ENCODE measurements at places on chromosomes 7 and 10.

DNA sequence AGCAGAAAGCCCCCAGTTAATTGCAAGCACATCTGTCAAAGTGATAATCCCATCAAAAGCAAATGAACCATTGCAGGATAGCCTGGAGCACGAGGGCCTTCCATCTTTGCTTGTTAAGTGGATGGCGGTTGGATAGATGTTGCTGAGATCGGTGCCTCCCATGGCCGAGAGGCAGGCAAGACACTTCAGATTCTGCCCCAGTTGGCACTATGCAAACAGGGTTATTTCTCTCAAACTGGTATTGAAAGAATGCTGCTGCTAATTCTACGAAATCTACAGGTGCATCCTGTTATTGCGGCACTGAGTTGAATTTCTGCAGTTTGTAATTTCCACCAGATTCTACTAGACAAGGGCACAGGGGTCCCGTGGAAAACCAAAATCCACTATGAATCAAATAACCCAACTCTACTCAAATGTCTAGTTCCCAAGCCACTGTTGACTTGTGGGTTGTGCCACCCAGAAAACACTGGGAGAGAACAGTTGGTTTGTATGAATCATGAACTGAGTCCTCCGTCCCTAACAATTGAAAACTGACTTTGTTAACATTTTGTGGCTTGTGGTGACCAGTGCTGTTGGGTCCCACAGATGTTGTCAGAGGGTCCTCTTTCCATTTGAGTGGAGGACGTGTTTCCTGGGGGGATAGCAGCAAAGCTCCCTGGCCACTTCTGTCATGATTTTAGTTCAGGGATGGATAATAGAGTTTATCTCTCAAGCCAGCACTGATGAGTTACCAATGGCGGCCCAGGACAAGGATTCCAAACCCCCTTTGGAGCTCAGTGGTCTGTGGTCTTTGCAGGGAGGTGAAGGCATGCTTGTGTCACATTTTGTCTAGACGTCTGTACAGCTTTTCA, 7.1 kb upstream of the IL2RA start:
- DNase-seq = no peak

- no peak for DNase-seq
These were observed 4.9 kb downstream of the HKDC1 start for GRCh38 chr10:69224862-69225657.

DNA sequence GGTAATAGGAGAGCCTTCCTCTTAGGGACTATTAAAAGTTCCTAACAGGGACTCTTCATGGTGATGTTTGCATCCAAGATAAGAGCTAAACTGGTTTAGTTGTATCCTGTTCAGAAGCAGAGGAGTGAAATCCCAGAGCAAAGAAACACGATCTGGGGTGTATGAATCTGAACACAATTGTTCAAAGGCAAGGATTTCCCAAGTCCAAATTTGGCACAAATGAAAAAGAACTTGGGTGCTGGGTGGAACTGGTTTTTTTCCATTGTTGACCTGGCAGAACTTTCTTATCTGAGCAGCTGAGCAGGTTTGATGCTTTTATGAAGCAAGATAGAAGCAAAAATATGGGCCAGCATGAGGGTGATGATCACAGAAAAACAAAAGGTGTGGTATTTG, 6.0 kb downstream of the AGFG2 start:
- no peak for DNase-seq

GRCh38 chr10:116171505-116171904, 101.5 kb downstream of the GFRA1 start:
- no peak for DNase-seq

- DNase-seq = no peak
These were observed 17.8 kb upstream of the WDR11 start for GRCh38 chr10:120833222-120833928.

DNA sequence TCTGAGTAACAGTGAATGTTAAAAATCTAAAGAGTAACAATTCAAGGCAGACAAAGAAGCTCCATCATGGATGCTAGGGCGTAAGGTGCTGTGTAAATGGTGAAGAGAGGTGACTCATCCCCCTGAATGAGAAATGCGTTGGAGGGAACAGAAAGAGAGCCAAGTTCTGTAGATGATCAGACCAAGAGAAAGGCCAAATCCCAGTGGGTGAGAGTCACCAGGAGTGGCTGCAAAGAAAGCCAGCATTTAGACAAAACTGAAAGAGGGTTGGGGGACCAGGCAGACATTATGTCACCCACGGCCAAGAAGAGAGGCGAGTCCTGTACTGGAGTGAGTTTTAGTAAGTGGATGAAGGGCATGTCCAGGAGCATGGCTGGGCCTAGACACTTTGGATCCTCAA, 153.1 kb downstream of the TRIL start:
- DNase-seq = no peak

DNA sequence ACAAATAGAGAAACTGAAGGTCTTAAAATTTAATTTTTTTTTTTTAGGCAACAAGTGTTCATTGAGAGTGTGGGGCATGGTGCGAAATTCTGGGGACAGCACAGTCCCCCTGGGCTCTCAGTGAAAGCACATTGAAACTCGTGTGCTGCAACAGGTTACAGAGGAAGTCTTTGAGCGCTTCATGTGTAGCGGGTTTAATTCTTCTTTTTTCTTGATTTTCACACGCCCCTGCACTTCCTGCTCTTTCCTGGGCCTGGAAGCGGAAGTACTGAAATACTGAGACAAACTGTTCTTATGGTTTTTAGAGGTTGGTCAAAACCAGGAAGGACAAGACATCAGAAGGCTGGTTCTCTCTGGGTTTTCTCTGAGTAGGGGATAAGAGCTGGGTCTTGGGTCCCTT, 203.5 kb downstream of the PTEN start:
- DNase-seq = no peak

GRCh38 chr10:4319870-4320367, 506.1 kb upstream of the AKR1E2 start:
- no peak for DNase-seq

GRCh38 chr7:44847509-44847919, 373 bp downstream of the H2AZ2 start:
- peak; percentile 71 for DNase-seq

DNA sequence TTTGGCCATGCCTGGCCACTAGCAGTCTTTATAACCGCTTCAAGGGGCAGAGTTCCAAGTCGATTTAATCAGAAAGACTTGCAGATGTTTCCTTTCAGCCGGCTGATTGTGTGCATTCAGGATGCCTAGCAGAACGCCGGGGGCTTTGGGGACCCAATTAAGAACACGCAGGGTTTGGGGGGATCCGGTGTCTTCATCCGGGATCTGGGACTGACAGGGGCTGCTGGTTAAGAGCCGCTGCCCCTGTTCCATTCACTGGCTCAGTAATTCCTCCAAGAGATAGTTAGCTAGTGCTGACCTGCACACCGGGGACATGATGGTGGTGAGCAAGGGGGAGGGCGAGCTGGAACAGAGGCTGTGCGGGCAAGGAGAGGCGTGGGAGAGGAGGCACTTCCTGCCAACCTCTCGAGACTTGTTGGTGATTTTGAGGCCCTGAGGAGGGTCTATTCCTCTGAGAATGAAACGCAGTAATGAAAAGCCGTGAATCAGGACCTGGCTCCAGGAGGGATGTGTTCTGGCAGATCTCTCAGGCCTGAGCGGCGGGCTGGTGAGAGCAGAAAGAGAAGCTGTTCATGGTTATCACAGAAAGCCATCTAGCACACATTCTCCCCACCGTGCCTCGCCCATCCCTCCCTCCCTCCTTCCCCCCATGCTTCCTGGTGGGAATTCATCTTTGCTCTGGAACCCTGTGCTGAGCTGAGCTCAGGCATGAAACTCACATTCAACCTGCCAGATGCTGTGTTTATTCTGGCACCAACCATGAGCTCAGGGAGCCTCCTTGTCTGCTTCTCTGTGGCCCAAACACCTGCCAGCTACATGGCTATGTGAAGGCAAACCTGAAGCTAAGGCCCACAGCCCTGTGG, 152.0 kb downstream of the CCDC3 start:
- no peak for DNase-seq

DNA sequence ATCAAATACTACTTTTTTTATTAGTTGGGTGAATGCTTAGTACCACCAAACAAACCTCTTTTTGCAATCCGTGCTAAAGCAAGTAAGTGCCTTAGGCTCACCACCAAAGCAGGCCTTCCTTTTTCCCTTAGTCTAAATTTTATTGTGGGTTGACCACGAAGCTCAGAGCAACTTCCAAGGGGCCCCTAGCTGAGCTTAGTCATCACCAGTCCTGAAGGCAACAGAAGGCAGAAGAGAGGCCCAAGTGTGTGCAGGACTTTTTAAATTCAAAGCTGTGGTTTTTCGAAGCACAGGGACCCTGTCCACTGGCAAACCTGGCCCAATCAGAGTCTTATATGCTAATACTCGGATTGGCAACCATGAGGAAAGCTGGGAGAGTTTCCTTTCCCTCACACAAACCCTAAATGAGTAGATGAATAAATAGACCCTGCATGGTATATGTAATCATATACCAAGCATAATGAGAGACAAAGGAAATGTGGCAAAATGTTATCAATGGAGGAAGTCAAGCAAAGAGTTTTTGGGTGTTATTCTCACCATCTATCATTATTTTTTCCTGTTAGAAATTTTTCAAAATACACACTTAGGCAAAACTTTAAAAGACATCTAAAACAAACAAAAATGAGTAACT, 453.2 kb upstream of the GALNT17 start:
- no peak for DNase-seq

DNA sequence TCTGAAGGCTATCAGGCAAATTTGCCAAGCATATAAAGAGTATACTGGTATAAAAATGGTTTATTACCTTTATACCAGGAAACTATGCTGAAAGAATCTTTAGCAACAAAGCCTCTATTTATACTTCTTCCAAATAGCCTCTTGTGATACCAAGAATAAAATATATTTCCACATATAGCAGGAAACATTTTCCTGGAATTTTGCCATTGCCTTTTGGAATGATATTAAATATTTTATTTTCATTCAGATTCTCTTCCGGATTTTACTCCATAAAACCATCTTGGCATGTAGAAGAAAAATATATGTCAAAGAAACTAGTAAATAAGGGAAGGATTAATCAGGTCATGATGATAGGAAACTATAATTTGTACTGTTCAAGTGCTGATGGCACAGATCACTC, 17.7 kb downstream of the SOSTDC1 start:
- DNase-seq = no peak

- no peak for DNase-seq
These were observed 31.9 kb upstream of the SAMD8 start for GRCh38 chr10:75079436-75080083.

DNA sequence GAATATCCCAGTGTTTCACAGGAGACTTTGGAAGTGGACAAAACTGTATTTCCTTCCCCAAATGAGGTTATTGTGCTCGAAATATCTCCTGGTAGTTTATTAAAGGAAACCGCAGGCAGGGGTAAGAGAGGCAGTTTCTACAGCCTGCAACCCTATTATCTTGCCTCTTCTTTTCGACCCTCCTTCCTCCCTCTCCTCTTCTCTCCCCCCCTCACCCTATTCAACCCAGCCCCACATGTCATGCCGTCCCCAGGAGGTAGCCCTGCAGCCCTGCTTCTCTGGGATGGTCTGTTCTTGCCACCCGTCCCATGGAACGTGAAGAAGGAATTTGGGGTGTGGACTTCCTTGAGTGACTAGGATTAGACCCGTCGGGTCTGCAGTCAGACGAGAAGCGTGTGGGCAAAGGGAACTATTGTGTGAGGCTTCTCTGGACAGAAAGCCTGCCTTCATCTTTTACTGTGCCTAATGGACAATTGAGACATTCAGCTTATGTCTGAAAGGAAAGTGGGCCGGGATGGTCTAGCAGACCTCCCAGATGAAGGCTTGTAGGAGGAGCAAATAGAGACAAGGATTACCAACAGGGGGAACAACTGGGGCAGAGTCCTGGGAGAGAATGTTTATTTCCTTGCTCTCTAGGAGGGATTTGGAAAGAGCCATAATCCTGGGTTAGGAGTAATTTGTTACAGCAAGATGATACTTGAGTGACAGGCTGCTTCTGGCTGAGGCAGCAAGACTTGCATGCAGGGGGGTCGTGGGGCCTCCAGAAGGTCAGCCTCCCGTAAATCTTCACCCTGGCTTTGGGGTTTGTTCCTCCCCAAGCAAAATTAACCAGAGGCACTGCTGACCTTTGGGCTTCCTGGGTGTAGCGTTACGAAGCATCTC, 77.8 kb downstream of the TCF7L2 start:
- no peak for DNase-seq

- DNase-seq = no peak
These were observed 229.5 kb upstream of the FZD1 start for GRCh38 chr7:91034459-91035368.

DNA sequence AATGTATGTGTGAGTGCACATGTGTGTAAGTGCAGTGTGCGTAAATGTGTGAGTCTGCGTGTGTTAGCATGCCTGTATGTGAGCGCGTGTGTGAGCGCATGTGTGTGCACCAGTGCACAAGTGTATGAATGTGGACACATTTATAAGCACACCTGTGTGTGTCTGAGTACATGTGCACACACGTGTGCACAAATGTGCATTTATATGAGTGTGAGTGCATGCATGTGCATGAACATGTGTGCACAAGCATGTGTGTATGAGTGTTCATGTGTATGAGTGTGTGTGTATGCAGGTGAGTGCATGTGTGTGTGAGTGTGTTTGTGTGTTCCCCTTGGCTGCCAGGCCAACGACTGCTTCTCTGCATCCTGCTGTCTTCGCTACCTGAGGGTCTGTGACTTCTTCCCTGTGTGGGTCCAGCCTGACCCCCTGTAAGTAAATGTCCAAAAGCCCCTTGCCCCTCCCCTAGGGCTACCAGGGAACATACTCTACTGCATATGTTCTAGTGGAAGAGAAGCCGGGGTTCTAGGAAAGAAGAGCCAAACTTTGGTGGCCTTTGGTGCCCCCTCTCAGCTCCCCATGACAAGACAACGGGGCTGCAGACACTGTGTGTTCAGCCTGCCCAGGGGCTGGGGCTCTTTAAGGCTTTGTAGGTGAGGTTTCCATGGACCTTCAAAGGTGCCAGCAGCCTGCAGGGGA, 17.0 kb downstream of the GOLGA7B start:
- DNase-seq = no peak

DNA sequence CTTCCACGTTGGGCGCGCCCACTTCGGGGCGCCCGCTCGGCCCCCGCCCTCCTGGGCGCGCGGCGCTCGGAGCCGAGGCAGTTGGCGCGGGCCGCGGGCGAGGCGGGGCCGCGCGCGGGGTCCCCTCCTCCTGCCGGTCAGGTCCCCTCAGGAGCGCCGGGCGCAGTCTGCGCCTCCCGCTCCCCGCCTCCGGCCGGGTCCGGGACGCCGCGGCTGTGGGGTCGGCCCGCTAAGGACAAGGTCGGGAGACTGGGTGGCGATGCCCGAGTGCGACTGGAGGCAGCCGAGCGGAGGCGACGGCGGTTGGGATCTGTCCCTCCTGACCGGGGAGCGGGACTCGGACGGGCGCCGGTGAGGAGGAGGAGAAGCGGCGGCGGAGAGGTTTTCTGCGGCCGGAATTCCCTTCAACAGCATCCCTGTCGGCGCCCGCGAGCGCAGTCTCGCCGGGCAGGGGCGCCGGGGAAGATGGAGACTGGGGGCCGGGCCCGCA, at the start of gene ATRNL1:
ATRNL1 (plus strand) TSS at position 80 of the 490 bp plus-strand sequence; CDS start at position 466, 386 bp downstream.
- DNase-seq = no peak

Data from stimulated activated CD8-positive, alpha-beta memory T cell treated with anti-CD3 and anti-CD28 coated beads, Interleukin-4, amount 100 ng/mL, for 24 hours (primary cell).